Spleen (tissue), 13 donors: ENCODE measurements at places on chromosomes 1 and 21. TPM values are rescaled to one million over a fixed set of nuclear protein-coding genes. Genes with fewer than 3 reads are reported as not detected.

ACKR1 gene
- total RNA-seq, result 94.1 TPM

SLFNL1 gene
- total RNA-seq, result 0.54 TPM

DNA sequence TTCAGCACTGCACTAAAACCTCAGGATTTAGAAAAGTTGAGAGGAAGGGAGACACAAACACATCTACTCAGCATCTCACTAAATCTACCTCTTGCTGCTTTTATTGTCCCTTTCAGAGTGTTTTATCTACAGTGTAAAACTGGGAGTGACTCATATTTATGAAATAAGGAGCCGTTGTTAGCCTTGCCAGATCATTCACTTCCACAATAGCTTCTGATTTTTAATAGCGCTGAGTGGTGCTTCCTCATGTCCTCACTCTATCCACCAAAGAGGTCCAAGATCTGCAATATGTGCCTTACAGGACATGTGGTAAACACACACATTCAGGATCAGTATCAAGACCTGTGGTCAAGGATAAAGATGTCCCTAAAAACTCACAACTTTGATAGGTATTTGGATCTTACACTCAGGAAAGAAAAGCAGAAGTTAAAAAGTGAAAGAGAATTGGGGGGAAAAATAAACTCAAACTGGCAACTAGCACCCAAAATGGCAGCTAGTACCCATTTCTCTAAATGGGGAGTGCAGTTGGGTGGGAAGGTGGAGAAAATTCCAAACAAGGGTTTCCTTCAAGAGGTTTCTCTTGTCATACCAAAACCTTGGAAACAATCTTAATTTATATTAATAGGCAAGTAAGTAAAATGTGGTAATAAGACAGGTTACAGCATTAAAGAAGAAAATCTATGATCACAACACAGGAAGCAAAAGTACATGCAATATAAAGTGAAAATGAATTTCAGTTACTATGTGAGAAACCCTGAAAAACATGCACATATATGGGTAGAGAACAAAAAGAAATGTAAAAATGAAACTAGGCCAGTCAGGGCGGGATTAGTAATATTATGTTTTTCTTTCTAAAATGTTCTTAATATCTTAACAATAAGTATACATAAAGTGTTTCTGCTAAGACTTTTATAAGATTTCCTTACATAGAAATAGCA, 15.9 kb downstream of the DUSP10 start:
- no peak for DNase-seq
- no peak overlapping the region for H3K4me3 ChIP-seq
- peaks cover 29% of the 10 kb centered on the region for H3K4me1 ChIP-seq

DNA sequence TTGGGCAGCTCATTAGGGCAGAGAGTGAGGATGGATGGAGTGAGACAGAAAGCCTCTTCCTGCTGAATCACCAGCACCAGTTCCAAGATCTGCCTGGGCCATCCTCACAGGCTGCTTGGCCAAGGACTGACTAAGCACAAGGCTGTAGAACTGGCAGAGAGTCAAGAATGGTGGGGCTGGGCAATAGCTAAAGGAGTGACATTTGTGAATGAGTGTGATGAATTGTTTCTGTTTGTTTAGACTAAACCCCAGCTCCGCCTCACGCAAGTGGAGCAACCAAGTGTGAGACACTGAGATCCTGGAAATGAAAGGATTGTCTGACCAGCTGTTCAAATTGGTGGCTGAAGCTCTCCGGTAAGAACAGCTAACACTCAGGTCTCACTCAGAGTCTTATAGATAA, 38.6 kb downstream of the BRINP2 start:
- no peaks in the 10 kb centered on the region for H3K27me3 ChIP-seq
- no peaks in the 10 kb centered on the region for H3K36me3 ChIP-seq
- H3K4me1 ChIP-seq, result peaks cover 3% of the 10 kb centered on the region
- DNase-seq, result peak; percentile 67
- H3K27ac ChIP-seq, result peak overlapping the region; percentile 34
- H3K4me3 ChIP-seq, result no peak overlapping the region

- no peak overlapping the region for H3K27ac ChIP-seq
- no peak overlapping the region for H3K4me3 ChIP-seq
- peaks cover 10% of the 10 kb centered on the region for H3K4me1 ChIP-seq
- no peaks in the 10 kb centered on the region for H3K36me3 ChIP-seq
- peaks cover 26% of the 10 kb centered on the region for H3K27me3 ChIP-seq
- DNase-seq, result no peak
These were observed 368.3 kb upstream of the ESRRG start for GRCh38 chr1:217091561-217091960.

DNA sequence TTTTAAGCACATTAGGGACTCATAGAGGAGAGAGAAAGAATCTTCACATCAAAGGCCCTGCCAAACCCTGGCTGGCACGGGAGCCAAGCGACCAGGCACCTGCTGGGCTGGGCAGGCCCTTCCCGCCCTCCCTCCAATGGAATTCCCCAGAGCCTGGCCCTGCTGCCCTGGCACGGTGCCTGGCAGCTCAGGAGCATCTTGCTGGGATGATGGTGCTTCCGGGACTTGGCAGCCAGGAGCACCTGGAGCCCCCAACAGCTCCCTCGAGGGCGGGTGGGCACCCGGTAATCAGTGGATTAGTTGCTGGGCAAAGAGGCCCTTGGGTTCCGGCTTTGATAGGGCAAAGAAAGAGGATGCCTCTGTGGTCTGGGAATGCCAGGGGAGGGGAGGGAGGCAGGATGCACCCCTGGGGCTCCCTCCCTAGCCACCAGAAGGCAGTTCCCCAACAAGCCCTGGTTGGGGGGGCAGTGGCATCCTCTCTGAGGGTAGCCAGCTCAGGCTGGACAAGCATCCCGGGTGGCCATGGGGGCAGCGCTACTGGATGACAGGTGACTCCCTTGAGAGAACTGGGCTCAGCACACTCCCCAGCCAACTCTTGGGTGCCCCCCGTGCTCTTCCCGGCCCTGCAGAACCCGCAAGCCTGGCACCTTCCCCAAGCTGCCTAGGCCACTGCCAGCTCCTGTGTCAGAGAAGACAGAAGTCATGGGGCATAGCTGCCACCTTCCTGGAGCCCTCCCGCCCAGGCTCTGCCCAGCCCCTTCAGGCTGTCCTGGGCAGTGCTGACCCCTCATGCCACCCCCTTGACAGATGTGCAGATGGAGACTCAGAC, 26.4 kb downstream of the KRTAP10-1 start:
- no peak overlapping the region for H3K4me3 ChIP-seq
- H3K27ac ChIP-seq, result no peak overlapping the region
- DNase-seq, result peak; percentile 62
- peaks cover 9% of the 10 kb centered on the region for H3K4me1 ChIP-seq
- H3K36me3 ChIP-seq, result no peaks in the 10 kb centered on the region

DNA sequence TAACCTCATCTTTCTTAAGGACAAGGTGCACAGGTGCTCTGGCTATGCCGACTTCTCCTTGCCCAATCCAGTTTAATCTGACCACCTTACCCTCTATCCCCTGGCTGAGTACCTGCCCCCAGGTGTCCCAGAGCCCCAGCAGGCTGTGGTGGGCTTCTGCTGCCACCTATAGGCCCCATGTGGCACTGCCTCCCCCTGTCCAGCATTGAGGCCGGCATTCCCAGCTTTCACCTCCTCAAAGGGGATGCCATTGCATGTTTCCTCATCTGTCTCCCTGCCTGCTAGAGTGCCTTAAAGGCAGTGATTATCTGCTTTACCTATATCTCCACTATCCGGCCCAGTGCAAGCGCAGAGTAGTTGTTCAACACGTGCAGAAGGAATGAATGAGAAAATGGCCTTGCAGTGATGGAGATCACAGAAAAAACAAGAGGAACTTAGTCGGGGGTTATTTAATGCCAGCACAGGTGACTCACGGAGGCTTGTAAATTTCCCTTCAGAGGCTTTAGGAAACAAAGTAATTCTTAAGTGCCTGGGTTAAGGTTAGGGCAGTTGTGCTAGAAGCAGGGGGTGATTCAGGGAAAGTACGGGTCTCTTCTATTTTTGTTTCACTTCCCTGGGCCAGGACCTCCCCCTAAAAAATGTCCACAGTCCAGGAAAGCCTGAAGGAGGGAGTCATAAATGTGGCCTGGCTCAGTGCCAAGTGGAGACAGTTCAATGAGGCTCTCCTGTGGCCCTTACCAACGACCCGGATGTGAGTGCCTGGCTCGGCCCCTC, 131.8 kb upstream of the NGF start:
- H3K4me1 ChIP-seq, result peaks cover 9% of the 10 kb centered on the region
- no peak overlapping the region for H3K27ac ChIP-seq
- no peak overlapping the region for H3K4me3 ChIP-seq
- DNase-seq, result no peak
- no peaks in the 10 kb centered on the region for H3K27me3 ChIP-seq

DNA sequence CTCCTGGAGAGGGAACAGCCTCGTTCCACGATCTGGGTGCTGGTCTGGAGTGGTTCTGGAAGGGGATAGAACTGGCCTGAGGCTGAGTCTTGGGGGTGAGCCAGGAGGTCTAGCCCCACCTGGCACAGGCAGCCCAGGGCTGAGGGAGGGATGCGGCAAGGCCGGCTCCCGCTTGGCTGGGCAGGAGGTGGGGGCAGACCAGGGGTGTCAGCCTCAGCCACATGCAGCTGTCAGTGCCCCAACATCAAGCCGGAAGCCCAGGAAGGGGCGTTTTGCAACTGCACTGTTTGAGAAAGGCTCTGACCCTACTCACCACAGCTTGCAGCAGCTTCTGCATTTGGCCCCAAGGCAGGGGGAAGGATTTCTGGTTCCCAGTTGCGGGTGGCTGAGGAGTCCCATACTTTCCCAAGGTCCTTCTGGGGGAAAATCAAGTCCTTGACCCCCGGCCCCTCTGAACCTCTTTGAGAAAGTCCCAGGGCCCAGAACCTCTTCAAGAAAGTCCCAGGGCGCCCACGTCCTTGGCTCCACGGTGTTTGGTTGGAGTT, 2.0 kb downstream of the EFHD2 start:
- peak overlapping the region; percentile 69 for H3K4me3 ChIP-seq
- peaks cover 6% of the 10 kb centered on the region for H3K36me3 ChIP-seq
- peak; percentile 96 for DNase-seq
- H3K27ac ChIP-seq, result peak overlapping the region; percentile 88

- no peak overlapping the region for H3K27ac ChIP-seq
- no peak overlapping the region for H3K4me3 ChIP-seq
- H3K4me1 ChIP-seq, result peaks cover 26% of the 10 kb centered on the region
- DNase-seq, result no peak
These were observed 4.7 kb upstream of the CCDC24 start for GRCh38 chr1:43986712-43987111.

DNA sequence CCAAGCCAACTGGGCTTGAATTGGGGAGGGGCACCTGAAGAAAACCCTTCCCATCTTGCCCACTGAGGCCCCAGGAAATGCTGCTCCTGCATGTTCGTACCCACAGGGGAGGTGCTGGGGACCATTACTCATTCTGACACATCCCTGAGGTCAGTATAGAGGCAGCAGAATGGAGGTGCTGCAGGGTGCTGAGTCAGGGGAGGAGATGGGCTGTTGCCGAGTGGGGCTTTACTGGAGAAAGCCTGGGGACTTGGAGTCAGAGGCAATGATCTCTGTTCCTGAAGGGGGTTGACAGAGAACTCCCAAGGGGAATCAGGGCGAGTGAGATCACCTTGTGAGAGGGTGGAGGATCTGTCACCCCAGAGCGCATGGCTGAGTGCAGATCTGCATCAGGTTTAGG, 40.2 kb upstream of the KCNA10 start:
- H3K27ac ChIP-seq, result no peak overlapping the region
- H3K4me3 ChIP-seq, result no peak overlapping the region
- H3K27me3 ChIP-seq, result peaks cover 4% of the 10 kb centered on the region
- no peaks in the 10 kb centered on the region for H3K4me1 ChIP-seq
- no peaks in the 10 kb centered on the region for H3K36me3 ChIP-seq
- DNase-seq, result no peak

- H3K36me3 ChIP-seq, result no peaks in the 10 kb centered on the region
- H3K27ac ChIP-seq, result no peak overlapping the region
- H3K27me3 ChIP-seq, result no peaks in the 10 kb centered on the region
- no peak overlapping the region for H3K4me3 ChIP-seq
- H3K4me1 ChIP-seq, result no peaks in the 10 kb centered on the region
These were observed 32.6 kb downstream of the NMNAT2 start for GRCh38 chr1:183385340-183386144.
